ENCODE measurements at places on chromosomes 5 and 9.

DNA sequence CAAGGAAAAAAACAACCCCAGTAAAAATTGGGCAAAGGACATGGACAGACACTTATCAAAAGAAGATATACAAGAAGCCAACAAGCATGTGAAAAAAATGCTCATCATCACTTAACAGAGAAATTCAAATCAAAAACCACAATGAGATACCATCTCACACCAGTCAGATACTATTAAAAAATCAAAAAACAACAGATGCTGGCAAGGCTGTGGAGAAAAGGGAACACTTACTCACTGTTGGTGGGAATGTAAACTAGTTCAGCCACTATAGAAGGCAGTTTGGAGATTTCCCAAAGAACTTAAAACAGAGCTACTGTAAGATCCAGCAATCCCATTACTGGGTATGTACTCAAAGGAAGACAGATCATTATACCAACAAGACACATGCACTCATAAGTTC is 157.4 kb downstream of the EDIL3 start:
- DNase-seq = no peak

- no peak for DNase-seq
These were observed 246.6 kb upstream of the IL12B start for GRCh38 chr5:159576902-159577301.

DNA sequence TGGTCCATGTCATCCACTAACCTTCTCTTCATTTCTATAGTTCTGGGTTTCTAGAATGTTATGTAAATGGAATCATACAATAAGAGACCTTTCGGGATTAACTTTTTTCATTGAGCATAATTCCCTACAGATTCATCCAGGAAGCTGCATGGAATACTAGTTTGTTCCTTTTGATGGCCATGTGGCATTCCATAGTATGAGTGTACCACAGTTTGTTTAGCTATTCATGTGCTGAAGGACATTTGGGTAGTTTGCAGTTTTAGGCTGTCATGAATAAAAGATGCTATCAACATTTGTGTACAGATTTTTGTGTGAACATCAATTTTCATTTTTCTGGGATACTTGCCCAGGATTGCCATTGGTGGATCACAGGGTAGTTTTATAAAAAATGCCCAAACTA is 6.8 kb upstream of the SPTLC1 start:
- DNase-seq = no peak

- no peak for DNase-seq
These were observed 51.9 kb upstream of the JAK2 start for GRCh38 chr9:4933177-4933576.

GRCh38 chr5:116563736-116564308 is 10.8 kb downstream of the SEMA6A start:
- no peak for DNase-seq

- no peak for DNase-seq
These were observed 45.3 kb downstream of the FNIP1 start for GRCh38 chr5:131751506-131751905.

- DNase-seq = no peak
These were observed 10.7 kb downstream of the ARHGAP26 start for GRCh38 chr5:142780871-142781270.

GRCh38 chr5:11323761-11324160 is 562.7 kb upstream of the DAP start:
- no peak for DNase-seq

- DNase-seq = no peak
These were observed 14.6 kb upstream of the GCNT1 start for GRCh38 chr9:76444322-76444929.

DNA sequence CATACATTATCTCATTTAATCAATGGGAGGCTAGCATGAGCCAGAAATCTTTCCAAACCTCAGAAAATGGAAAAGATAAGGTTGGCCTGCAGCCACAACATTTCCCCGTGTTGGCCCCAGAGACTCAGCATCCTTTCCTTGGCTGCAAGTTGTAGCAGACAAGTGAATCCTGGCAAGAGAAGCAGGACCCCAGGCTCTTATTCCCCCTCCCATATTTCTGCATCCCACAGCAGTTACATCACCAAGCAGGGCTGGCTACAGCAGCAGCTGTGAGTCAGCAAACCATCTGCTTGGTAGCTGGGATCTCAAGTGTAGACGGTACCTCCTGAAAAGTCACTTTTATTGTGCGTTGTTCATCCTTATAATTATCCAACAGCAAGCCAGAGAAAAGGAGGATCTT is 212.4 kb downstream of the GNA14 start:
- DNase-seq = no peak

- DNase-seq = no peak
These were observed 73.3 kb downstream of the INSYN2B start for GRCh38 chr5:169906745-169907649.

- DNase-seq = no peak
These were observed 297.8 kb downstream of the SH3GL2 start for GRCh38 chr9:17876687-17877086.

- DNase-seq = no peak
These were observed 136.3 kb upstream of the RASEF start for GRCh38 chr9:83199240-83199639.

- DNase-seq = no peak
These were observed 791.9 kb upstream of the CDH6 start for GRCh38 chr5:30401479-30402058.

- DNase-seq = no peak
These were observed 24.3 kb downstream of the EFNA5 start for GRCh38 chr5:107646418-107646817.

- no peak for DNase-seq
These were observed 77.8 kb upstream of the SHISAL2B start for GRCh38 chr5:64612344-64612961.

DNA sequence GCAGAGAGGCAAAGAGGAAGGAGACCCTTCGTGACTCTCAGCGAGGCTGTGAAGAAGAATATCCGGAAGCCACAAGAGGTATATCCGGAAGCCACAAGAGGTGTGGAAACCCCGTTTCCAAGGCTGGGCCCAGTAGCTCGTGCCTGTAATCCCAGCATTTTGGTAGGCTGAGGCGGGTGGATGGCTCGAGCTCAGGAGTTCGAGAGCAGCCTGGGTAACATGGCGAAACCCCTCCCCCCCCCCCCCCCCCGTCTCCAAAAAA is 612 bp upstream of the BBLN start:
- peak; percentile 8 for DNase-seq

DNA sequence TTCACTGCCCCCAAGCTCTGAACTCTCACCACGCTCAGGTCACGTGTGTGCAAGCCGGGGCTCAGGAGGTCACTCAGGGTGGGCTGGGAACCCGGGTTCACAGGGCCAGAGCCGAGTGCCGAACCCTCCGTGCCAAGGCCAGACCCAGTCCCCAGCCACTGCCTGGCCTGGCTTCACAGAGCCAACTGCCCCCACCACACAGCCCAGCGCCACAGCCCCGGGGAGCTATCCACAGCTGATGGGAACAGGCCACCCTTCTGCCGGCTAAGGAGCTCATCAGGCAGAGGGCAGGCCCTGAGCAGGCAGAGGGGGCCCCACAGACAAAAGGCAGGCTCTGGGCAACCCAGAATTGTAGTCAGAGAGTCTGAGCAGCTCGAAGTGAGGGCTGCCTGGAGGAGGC is 117.0 kb downstream of the VAV2 start:
- DNase-seq = no peak

- no peak for DNase-seq
These were observed 54.3 kb downstream of the TSTD2 start for GRCh38 chr9:97578846-97579245.

DNA sequence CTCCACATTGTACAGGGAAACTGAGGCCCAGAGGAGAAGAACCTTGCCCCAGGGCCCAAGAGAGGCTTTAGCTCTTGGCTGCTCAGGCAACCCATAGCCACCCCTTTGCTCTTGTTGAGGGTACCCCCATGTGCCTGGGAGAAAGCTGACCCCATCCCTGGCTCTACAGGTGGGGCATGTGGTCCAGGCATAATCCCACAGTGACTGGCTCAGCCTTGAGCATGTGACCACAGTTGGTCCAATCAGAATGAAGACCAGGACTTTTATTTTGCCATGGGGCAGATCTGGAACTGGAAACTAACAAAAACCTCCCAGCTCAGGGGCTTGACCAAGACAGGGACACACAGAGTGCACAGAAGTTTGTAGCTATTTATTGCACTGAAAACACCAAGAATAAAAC is 29.3 kb downstream of the SLC6A7 start:
- no peak for DNase-seq

- DNase-seq = no peak
These were observed 98.2 kb downstream of the CEMIP2 start for GRCh38 chr9:71670121-71670520.

DNA sequence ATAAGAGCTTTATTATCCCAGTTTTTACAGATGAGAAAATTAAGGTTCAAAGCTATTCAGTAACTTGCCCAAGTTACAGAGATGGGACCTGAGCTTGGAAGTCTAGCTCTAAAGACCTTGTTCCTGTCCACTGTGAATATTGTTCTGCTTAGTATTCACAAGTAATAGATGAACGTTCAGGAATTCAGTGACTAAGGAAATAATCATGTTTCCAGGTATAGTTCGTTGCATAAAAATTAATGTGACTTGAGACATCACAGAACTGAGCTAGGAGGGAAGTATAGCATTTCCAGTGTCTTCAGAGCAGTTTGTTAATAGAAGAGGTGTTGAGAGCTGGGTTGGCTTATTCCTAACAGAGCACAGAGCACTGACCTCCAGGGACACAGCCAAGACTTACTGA is 136.1 kb downstream of the FGF1 start:
- no peak for DNase-seq

GRCh38 chr9:88874391-88874790 is 116.9 kb upstream of the S1PR3 start:
- no peak for DNase-seq

DNA sequence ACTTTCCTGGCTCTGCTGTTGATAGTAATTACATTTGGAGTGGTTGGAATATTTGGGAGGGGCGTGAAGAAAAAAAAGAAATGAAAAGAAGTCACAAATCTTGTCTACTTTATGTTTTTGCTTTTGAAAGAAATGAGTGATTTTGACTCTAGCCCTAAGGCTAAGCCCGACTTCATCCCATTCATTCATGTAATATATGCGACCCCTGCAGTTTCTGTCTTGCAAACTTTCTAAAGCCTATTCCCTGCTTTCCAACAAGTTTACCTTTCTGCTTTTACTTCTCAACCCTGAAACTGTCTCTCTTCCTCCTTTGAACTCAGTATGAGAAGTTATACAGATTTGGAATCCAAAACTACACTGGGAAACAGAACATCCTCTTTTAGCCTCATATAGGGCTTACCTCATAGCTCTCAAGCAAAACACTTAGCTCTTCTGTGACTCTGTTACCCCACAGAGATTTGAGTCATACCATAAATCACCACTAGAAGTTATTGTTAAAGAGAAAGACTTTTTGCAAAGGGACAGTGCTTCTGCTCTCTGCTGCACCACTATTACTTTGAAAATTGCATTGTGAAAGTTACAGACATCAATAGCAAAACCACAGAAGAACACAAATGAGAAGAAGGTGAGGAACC is 1.6 kb downstream of the CFAP95 start:
- no peak for DNase-seq

- DNase-seq = no peak
These were observed 217.3 kb upstream of the IL12B start for GRCh38 chr5:159547466-159548195.

GRCh38 chr9:104374711-104375110 is 129.4 kb upstream of the OR13F1 start:
- DNase-seq = no peak

- no peak for DNase-seq
These were observed 1.5 kb downstream of the CSF2 start for GRCh38 chr5:132074772-132075718.

- no peak for DNase-seq
These were observed 3.0 kb upstream of the TJP2 start for GRCh38 chr9:69171049-69171448.

GRCh38 chr9:134407121-134407779 is 81.0 kb downstream of the RXRA start:
- DNase-seq = peak; percentile 75

- DNase-seq = no peak
These were observed 10.3 kb upstream of the GLE1 start for GRCh38 chr9:128494108-128494745.

- DNase-seq = no peak
These were observed 6.4 kb downstream of the CEMIP2 start for GRCh38 chr9:71761938-71762353.

GRCh38 chr5:166401391-166401790 is 1890.1 kb upstream of the WWC1 start:
- no peak for DNase-seq

DNA sequence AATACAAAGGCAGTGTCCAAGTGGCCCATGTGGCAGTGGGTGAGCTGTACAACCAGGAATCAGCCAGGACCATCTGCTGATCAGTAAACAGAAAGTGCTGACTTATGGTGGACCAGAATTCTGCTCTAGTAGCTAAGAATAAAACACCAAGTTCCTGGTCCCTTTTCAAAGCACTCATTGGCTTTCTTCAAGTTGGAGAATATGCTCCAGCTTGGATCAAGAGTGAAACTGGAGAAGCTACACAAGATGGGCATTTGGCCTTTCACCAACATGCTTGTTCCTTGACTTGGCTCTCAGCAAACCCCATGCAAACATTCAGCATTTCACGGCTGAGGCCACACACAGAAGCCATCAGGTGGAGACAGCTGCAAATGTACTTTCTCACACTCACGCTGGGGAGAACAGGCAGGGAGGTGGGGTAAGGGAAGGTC is 32.1 kb downstream of the MARCHF3 start:
- no peak for DNase-seq

DNA sequence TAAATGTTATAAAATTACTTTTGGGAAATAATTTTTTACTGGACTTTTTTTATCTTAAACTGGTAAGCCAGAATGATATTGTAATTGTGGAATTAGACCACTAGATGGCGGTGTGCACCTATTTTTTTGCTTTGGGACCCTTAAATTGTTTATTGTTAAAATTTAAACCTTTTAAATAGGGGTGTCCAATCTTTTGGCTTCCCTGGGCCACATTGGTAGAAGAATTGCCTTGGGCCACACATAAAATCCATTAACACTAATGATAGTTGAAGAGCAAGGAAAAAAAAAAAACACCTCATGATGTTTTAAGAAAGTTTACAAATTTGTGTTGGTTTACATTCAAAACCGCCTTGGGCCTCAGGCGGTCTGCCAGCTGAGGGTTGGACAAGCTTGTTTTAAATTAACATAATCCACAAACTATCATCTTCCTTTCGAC is 28.4 kb upstream of the GADD45G start:
- DNase-seq = no peak
